Lower leg skin (tissue), 4 donors: ENCODE measurements at places on chromosomes 1 and 21.

GRCh38 chr1:172279939-172280636 is 140.4 kb upstream of the C1orf105 start:
- DNase-seq, result no peak

GRCh38 chr1:7406641-7407543 is 364.2 kb upstream of the VAMP3 start:
- DNase-seq, result peak; percentile 9

- DNase-seq, result no peak
Observed at GRCh38 chr1:44777969-44778635, 2.8 kb downstream of the RPS8 start.

DNA sequence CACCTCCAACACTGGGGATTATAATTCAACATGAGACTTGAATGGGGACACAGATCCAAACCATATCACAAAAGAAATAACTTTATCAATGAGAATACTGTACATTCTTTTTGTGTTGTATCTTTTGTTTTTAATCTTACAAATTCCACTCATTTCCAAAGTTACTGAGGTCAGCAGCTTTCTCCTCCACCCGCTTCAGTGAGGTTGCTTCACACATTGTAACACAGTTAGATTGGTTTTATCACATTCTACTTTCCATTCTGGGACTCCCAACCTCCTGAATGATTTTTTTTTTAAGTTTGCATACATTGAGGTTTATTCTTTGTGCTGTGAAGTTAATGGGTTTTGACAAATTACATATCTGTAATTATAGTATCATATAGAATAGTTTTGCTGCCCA is 43.8 kb downstream of the DDAH1 start:
- no peak for DNase-seq

- DNase-seq, result no peak
Observed at GRCh38 chr1:222821239-222821638, 6.4 kb downstream of the DISP1 start.
